Left renal pelvis (tissue), 4 donors: ENCODE measurements at places on chromosomes 2 and 18.

- DNase-seq: no peak
Observed at GRCh38 chr2:119818792-119819191, 59.1 kb downstream of the PTPN4 start.

DNA sequence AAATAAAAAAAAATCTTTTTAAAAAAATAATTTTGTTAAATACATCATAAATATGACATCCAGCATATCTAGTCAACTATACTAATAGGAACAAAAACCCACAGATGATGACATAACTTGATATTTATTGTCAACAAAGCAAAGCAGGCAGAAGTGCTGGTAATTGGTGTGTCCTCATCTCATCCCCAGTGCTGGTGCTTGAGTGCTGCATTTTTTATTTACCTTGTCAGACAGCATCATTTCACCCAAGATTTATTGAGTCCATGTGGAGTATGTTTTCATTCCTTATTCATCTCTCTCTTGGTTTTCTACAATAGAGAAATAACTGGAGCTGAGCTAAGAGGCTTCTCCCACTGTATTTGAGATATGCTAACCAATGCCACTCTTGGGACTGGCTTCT, 191.6 kb upstream of the SLC14A2 start:
- no peak for DNase-seq

DNA sequence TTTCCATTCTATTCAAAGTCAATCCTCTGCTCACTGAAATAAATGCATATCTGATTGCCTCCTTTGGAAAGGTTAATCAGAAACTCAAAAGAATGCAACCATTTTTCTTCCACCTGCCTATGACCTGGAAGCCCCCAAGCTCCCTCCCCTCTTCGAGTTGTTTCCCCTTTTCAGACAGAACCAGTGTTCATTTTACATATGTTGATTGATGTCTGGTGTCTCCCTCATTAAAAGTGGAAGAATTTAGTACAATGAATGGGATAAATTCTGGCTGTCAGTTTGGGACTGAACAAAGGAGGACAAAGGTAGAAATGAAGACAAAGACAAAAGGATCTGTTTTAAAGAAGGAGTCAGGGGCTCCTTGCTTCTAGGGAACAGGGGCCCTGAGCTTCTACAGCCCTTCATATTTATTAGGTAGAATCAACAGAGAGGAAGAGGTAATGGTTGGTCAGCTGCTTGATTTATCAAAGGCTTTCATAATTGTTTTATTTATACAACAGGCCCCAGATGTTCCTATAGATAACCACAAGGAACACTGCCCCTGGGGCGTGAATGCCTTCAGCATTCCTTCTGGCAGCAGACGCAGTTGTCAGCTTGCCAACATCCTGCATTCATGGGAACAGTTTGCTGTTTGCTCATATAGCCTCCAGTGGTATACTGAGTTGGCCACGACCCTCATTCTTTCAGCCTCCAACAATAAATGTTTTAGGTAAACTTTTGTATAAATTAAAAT, 949.8 kb upstream of the LRATD1 start:
- DNase-seq: no peak

GRCh38 chr2:196427986-196428634, 211.4 kb upstream of the CCDC150 start:
- no peak for DNase-seq

DNA sequence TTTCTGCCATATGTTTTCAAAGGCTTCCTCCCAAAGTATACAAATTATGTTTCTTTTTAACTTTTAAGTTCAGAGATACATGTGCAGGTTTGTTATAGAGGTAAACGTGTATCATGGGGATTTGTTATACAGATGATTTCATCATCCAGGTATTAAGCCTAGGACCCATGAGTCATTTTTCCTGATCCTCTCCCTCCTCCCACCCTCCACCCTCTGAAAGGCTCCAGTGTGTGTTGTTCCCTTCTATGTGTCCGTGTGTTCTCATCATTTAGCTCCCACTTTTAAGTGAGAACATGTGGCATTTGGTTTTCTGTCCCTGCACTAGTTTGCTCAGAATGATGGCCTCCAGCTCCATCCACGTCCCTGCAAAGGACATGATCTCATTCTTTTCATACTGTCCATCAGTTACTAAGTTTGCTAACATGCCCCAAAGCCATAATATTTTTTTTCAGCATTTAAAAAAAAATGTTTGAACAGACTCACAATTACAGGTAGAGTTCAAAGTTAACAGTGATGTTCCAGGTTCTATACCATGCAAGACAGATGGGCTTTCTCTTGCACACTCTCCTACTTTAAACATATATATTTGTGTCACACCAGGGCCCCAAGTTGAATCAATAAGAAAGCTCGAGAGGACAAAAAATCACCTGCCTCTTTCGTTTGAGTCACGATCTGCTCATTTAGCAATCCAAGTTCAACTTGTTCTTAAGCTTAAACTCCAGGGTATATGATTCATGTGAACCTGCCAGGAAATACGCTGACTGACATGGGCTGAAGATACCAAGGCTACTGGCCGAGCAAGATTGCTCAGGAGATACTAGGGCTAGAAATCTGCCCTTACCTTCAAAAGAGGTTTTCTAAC, 77.6 kb downstream of the AP1S3 start:
- DNase-seq: no peak

GRCh38 chr2:6674381-6674780, 191.3 kb downstream of the CMPK2 start:
- no peak for DNase-seq
